LHCN-M2 (cell line): ENCODE measurements at places on chromosomes 4 and X. TPM values are rescaled to one million over a fixed set of nuclear protein-coding genes. Genes with fewer than 3 reads are reported as not detected.
A peak's percentile ranks its signal among the peaks of the same experiment; 100 is the strongest.

- peak; percentile 66 for DNase-seq
These were observed 38.1 kb upstream of the ARSH start for GRCh38 chrX:2967998-2968909.

MMRN1 gene
- total RNA-seq, result not detected in 2 replicates

GRCh38 chr4:56283375-56283774 lies 103.9 kb downstream of the AASDH start:
- DNase-seq, result no peak

GRCh38 chr4:123856689-123857545 lies 460.3 kb downstream of the SPRY1 start:
- DNase-seq, result peak; percentile 83

- DNase-seq, result no peak
These were observed 54.7 kb downstream of the ANAPC10 start for GRCh38 chr4:145043306-145043705.
